Bone marrow (tissue), 2 donors: ENCODE measurements at places on chromosomes 11 and 22.

GRCh38 chr11:113593698-113594308, 112.3 kb downstream of the TMPRSS5 start:
- DNase-seq: no peak

DNA sequence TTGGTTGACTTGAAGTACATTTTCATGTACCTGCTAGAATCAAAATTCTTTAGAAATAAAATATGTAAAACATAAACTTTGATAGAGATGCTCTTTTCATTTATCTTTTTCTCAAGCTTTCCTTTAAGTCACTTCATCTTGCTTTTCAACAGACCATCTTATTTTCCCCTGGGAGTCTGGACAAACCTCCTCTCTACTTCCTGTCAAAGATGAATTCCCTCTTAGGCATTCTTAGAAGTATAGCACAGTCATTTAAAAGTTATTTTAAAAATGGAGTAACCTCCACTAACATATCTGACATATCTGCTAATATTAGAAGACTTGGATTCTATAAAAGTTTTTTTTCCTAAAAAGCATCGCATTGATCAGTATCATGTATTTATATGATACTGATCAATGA, 84.8 kb upstream of the PAX6 start:
- DNase-seq: no peak

DNA sequence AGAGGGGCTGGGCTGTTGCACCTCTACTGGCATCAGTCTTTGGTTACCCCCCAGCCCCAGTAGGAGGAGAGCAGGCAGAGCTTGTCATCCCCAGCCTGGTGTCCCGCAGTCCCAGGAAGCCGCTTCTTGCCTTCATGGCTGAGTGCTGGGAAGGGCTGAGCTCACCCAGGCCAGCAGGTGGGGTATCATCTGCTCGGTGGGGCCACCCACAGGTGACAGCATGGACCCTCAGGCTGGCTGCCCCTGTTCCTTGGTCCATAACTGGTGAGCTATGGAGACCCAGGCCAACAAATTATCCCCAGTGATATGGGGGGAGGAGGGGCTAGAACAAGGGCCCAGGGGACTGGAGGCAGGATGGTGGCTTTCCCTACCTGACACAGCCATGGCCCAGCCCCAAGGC, 6.5 kb upstream of the RHOD start:
- no peak for DNase-seq

DNA sequence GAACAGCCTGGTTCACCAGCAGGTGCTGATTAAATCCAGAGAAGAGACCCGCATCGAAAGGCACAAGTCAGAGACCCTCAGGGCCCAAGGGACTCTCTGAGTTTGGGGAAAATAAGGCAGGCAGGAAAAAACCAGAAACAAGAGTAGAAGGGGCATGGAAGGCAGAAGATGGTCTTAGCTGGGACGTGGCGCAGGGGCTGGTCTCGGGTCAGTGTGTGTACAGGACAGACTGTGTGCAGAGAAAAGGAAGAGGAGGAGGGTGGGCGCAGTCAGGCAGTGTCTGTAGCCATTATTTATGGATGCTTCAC, 31.3 kb downstream of the PPP2R1B start:
- no peak for DNase-seq

DNA sequence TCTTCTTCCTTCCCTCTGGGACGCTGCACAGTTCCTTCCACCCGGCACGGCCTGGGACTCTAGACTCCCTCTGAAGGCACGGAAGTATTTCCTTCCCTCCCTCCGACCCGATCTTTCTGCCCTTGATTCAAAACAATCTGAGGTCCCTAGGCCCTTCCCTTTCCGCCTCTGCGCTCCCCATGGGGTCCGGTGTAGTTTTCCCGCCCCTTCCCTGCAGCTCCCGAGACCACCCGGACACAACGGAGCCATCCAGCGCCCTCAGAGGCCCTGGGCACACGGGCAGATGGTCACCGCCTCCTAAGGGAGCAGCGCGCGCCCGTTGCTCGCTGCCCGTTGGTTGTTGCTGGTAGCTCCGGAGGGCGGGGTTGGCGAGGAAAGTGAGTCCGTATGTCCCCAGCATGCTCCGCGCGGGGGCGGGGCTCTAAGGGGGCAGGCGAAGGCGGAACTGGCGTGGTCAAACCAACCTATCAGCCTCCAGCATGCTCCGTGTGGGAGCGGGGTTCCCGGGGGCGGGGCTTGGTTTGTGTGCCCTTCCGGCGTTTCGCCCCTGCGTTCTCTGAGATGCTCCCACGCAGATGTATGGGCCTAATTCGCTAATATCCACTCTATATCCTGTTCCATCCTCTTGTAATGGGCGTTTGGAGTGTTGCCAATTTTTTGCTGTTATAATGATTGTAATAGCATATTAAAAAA, 19.6 kb downstream of the MIF start:
- DNase-seq: peak; percentile 93

GRCh38 chr22:23548501-23549197, 31.4 kb downstream of the IGLL1 start:
- DNase-seq: no peak

DNA sequence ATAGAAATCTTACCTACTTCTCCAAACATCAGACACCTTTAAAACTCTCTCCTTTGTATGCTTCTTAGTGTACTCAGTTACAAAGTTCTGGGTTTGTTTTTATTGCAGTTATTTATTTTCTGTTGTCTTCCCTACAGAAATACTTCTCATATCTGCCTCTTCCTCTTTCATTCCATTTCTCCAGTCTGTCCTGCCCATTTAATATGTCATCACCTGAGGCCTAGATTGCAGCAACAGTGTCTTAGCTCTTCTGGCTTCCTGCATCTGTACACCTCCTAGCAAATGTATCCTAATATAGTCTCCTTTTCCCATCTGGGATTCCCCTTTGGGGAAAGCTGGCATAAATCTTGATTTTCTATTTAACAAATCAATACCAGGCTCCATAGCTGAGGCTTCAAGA, 34.9 kb upstream of the PCF11 start:
- DNase-seq: no peak

DNA sequence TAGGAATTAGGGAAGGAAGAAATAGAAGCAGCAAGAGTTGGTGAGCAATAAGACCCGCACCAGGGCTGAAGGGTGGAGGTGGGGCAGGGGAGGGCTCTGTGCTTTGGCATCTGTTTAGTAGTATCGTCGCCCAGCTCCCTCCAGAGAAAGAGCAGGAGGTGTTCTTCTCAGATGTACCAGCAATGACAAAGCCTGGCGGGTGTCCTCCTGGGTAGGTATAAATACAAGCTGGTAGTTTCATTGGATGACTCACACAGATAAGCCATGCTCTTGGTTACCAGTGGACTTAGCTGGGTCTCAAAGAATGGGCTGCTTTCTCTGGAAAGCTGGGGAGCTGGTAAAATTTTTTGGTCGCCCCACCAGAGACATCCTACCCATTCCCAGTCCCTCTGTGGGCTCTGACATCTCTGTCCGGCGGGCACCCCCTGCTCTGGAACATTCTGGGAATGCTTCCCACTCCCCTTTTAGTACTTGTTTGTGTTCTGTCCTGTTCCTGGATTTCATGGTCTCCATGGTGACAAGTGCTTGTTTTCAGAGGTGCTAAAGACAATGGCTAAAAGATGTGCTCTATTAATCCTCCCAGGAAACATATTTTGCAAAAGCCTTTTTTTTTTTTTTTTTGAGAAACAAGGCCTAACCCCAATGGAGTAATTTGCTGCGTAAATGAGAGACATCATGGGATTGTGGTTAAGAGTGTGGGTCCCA, 15.4 kb upstream of the TUBA8 start:
- DNase-seq: no peak

- no peak for DNase-seq
Measured at GRCh38 chr11:57798905-57799559, 37.4 kb downstream of the CTNND1 start.

GRCh38 chr11:47915783-47916182, 64.6 kb upstream of the PTPRJ start:
- DNase-seq: no peak
